ENCODE measurements at places on chromosomes 1 and 21. TPM values are rescaled to one million over a fixed set of nuclear protein-coding genes. Genes with fewer than 3 reads are reported as not detected.

- no peak for DNase-seq
Measured at GRCh38 chr1:228804640-228805413, 69.5 kb downstream of the RHOU start.

DNA sequence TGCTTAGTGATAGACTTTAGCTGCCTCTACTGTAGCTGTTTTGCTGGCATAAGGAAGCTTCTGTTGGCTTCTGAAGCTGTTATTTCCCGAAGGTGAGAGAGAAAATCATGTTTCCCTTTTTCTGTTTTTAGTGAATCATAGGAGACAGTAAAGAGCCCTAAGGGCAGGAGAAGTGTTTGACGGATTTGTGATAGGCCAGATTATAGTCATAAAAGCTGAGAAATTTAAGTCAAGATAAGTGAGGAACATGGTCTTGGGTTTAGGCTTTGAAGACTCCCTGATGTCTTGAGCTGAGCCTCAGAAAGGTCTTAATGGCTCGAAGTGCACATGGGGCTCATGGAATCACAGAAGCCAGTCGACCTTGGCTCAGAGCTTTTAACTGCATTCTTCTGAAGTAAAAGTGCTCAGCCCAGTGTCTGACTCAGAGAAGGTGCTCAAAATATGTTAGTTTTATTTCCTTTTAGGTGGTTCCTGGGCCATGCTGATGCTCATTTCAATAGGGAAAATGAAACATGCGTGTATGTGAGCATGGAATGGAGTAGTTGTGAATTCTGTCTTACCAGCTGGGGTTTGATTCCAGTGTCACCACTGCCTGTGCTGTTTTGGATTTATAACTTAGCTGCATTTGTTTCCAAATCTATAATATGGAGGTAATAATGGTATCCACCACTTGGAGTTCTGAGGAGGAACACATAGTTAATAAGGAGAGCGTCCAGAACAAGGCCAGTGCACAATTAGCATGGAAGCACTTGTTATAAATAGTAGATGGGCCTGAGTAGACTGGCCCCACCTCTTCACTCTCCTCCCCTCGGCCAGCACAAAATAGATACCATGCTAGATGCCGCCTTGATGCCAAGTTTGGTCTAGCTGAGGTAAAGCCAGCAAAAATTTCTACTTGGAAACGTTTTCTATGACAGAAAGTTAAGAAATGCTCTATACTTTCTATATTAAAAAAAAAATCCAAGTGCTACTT is 99.2 kb downstream of the C1orf21 start:
- peak; percentile 46 for DNase-seq

GRCh38 chr1:230913496-230913895 is 45.2 kb upstream of the C1orf198 start:
- no peak for DNase-seq

DNA sequence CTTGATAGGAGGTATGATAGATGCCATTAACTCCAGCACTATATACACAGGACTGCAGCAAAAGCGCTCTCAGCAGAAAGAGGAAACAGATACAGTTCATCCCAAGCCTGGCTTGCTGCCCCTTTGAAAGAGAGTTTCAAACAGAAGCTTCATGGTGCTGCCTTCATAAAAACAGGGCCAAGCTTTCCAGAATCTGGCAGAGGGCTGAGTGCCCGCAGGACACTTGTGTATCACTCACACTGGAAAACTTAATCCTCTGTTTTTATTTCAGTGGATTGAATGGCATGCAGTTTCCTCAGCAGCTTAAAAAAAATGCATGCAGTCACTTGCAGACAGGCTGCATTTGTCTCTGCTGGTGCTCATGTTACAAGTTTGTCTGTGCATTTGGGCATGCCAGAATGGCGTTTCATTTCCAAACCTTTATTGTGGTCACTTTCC is 40.4 kb downstream of the KCNJ15 start:
- no peak for DNase-seq

GRCh38 chr1:2472109-2472508 is 4.0 kb upstream of the PLCH2 start:
- DNase-seq, result no peak

The TMEM52 gene
- total RNA-seq, result 0.35 TPM

The KIF17 gene
- 0.87 TPM for total RNA-seq

GRCh38 chr1:39898648-39899603 is 2.8 kb downstream of the MYCL start:
- peak; percentile 33 for DNase-seq

DNA sequence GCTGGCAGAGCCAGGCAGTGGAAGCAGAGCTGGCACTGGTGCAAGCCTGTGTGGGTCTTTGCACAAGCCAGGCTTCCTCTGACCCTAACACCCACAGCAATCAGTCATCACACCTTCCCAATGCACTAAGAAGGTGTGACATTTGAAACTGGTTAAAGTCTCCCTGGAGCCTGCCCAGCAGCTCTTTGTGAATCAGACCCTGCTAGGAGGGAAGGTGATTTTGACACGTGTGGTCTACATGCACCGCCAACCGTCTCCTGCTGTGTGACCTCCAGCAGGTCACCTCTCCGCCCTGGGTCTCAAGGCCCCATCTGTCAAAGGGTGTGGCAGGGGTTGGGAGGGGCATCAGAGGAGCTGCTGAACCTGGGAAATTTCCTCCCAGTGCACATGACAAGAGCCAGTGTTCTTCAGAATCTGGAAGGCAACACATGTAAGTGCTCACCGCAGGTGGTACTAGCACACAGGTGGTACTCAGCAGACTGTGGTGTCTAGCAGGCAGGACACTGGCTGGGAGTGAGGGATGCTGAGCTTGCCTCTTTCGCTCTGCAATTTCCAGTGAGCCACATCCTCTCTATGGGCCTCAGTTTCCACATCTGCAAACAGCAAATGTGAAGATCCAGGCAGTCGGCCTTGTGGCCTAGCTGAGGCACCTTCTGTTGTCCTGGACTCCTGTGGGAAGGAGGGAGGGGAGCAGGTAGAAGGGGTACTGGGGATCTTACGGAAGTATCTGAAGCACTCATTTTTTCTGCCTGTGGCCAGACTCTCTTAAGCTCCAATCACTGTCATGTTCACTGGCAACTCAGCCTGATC is 123.2 kb downstream of the DMRTB1 start:
- peak; percentile 79 for DNase-seq

- no peak for DNase-seq
Measured at GRCh38 chr1:25079048-25079447, 149.0 kb upstream of the RUNX3 start.

DNA sequence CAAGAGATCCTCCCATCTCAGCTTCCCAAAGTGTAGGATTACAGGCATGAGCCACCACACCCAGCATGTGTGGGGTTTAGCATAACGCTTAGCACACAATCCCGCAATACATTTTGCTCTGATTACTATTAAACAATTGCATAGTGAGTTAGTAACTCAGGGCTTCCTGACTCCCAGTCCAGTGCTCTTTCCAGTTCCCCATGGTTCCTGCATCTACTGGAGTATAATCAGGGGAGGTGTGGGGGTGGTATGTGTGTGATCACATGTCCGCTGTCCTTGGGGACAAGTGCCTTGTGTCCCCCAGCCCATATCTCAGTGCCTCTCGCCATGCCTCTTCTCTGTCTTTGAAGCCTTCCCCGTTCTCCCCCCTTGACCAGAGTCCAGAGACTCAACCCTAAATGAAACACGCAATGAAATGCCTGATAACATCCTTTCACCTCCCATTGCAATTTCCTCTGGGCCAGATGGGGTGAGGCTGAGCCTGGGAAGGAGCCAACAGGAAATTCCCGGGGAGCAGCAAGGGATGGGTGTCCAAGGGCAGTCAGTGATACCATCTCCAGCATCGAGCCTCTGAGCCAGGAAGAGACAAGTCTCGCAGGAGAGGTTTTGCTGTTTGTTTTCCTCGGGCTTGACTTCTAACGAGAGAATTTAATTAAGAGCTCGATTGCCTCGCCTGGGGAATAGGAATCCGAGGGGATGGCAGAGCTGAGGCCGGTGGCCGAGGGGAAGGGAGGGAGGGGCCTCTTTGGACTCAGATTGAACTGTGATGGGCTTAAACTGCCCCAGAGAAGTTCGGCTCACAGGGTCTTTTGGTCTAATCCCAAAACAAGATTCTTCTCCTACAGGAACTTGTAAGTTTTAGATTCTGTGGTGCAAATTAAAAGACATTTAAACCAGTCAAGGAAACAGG is 7.7 kb upstream of the HTR1D start:
- peak; percentile 8 for DNase-seq

DNA sequence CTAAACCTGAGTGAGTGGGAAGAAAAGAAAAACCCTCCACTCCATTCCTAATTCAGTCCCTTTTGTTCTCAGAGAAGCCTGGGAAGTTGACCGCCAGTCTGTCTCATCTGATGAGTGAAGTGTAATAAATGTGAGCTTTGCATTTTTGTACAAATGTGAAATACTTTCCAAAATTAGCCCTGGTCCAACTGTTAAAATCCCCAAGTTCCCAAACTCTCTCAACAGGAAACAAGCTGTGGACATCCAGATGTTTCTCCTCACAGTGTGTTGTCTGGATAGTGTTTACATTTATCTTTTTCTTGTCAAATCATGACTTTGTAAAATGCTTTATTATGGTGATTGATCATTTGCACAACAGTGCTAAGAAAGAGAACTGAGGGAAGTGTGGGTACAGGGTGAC is 145.1 kb downstream of the TM2D1 start:
- DNase-seq, result no peak

DNA sequence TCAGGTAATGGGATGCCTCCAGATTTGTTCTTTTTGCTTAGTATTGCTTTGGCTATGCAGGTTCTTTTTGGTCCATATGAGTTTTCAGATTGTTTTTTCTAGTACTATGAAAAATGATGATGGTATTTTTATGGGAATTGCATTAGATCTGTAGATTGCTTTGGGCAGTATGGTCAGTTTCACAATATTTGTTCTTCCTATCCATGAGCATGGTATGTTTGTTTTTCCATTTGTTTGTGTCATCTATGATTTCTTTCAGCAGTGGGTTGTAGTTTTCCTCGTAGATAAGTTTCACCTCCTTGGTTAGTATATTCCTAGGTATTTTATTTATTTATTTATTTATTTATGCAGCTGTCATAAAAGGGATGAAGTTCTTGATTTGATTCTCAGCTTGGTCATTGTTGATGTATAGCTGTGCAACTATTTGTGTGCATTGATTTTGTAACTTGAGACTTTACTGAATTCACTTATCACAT is 103.9 kb upstream of the DNAH14 start:
- DNase-seq, result no peak

The UFC1 gene
- total RNA-seq, result 83.5 TPM

The SYT11 gene
- total RNA-seq, result 20.3 TPM

The MANEAL gene
- total RNA-seq, result 4.3 TPM

The GABPB2 gene
- total RNA-seq, result 14.1 TPM

DNA sequence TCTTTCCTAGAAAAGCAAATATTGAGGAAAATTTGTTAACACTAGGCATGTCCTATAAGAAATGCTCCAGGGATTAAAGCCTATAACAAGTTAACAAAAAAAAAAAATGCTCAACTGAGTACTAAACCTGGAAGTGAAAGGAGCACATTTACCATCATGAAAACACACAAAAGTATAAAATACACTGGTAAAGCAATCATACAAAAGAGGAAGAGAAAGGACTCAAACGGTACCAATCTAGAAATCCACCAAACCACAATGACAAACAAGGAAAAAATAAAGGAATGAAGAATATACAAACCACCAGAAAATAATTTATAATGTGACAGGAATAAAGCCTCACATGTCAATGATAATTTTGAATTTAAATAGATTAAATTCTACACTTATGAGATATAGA is 21.2 kb downstream of the CD1E start:
- no peak for DNase-seq

GRCh38 chr1:38029081-38029681 is 16.6 kb downstream of the UTP11 start:
- DNase-seq, result no peak

GRCh38 chr1:180616439-180616838 is 15.4 kb upstream of the XPR1 start:
- no peak for DNase-seq

GRCh38 chr21:27424601-27425000 is 457.7 kb upstream of the ADAMTS5 start:
- peak; percentile 16 for DNase-seq

The SERPINC1 gene
- total RNA-seq, result 0.35 TPM

- peak; percentile 77 for DNase-seq
Measured at GRCh38 chr1:66253330-66253921, 280.5 kb upstream of the SGIP1 start.

The NR0B2 gene
- total RNA-seq, result not detected

GRCh38 chr1:66248746-66249145 is 285.2 kb upstream of the SGIP1 start:
- DNase-seq, result no peak

The PRELP gene
- total RNA-seq, result 0.05 TPM

DNA sequence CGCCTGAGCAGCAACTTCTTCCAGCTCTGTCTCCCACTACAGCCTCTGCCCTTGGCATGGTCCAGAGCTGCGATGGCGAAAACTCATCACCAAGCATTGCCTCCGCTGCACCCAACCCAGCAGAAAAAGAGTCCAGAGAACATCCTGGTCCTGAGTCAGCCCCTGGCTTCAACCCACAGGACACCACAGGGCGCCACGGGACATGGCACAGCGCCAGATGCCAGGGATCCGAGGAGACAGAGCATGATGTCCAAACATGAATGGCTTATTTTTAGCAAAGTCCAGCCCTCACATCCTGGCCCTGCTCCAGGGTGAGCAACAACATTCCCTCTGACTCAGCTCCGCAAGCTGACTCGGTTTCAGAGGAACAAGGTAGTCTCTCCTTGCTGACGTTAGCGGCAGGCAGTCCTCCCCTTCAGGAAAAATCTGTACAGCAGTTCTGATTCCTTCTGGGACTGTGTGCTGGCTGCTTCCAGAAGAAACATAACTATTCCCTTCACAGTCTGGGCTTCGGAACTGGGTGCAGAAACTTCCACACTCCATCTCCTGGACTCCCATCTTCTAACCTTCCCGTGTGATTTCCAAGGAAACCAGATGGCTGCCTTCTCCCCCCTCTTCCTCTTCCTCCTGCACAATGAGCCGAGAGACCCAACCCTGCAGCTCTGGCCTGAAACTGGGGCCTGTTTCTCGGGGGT is 131.3 kb downstream of the TOMM20 start:
- peak; percentile 100 for DNase-seq

The MINDY1 gene
- total RNA-seq, result 47.7 TPM

The E2F2 gene
- 0.15 TPM for total RNA-seq

The BEST4 gene
- total RNA-seq, result not detected

- peak; percentile 18 for DNase-seq
Measured at GRCh38 chr1:241775021-241775420, 73.0 kb upstream of the EXO1 start.

The FMN2 gene
- total RNA-seq, result not detected

DNA sequence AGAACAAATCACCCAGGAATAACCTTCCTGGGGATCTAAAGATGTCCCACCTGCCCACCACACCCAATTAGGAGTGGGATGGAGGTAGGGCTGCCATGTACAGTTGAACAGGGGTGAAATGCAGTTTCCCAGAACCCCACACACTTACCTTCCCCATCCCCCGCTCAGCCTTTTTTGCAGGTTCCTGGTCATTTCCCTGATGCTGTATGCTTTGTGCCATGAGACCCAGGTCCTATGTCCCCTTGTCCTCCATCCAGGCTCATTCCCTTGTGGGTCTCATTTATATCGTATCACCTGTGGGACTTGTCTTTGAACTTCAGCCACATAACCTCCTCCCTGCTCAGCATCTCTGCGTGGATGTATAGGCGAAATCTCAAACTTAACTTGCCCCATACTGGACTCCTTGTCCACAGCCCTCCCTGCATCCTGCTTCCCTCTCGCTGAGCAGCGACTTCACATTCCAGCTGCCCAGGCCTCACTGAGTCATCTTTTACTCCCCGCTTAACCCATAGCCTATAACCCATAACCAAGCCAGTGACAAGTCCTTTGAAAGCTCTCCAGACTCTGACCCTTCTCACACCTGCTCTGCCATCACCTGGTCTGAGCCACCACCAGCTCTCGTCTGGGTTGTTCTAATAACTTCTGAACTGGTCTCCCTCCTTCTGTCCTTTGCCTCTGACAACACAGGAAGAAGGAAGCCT is 4.7 kb downstream of the LDLRAD2 start:
- peak; percentile 85 for DNase-seq

- DNase-seq, result no peak
Measured at GRCh38 chr1:229244091-229244490, 26.8 kb upstream of the RAB4A start.
